ENCODE measurements at places on chromosomes 2 and 18.

GRCh38 chr2:218301176-218301819 lies 9.0 kb upstream of the TMBIM1 start:
- no peak for DNase-seq

GRCh38 chr2:224209555-224210285 lies 170.6 kb upstream of the SERPINE2 start:
- no peak for DNase-seq

- DNase-seq = no peak
Measured at GRCh38 chr2:188664416-188664815, 309.8 kb upstream of the COL3A1 start.

- DNase-seq = no peak
Measured at GRCh38 chr18:69097349-69097748, 299.5 kb downstream of the CCDC102B start.

DNA sequence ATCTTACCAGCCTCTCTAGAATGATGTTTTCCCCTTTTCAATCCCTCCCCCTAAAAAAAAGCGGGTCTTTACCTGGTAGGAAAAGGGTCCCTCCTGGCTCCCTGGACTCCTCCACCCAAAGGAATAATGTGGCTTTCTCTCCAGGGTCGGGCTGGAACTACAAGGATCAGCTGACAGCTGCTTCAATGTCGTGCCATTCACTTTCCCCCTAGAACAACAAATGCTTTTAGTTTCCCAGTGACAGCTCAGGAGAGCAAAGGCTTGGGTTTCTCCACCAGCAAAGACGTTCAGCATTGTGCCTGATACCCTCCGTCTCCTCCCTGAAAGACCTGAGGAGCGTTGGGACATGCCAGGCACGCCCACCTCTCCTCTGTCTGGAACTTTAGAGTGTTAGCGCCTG lies 173.8 kb upstream of the SIX3 start:
- no peak for DNase-seq
